ENCODE measurements at places on chromosomes 2 and 18.

DNA sequence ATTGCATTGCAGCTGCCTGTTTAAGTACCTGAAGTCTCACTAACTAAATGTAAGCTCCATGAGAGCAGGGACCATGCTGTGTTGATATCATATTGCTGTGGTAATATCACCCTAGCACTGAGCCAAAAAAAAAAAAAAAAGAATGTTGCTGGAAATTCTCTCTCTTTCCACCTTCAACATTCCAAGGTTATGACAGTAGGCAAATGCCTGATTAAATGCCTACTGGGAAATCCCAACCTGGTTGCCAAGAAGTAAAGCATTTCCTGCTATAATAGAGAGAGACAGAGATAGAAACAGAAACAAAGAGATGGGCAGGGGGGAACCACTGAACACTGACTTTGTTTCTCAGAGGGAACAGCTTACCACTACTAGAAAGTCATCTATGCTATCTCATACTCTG, 1604.2 kb downstream of the LRP1B start:
- DNase-seq: no peak

DNA sequence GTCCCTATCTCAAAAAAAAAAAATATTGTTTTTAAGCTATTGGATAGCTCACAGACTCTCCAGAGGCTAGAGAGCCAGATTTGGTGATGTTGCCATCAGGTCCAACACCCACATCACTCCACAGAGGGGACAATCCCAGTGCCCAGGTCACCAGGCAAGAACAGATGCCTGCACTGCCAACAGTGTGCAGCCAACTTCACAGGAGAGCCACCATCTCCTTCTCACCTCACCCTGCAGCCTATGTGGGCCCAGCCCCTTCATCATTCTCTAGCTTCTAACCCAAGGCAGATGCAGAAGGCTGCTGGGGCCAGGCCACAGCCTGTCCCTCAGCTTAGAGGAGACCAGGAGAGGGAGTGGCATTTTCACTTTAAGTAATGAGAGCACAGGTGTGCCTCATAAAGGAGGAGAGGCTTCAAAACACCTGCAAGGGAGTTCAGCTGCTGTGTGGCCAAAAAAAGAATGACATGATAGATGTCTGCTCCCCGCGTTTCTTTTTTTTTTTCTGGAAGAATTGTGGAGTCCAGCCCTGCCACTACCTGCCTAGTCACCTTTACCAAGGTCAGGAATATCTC, 98.0 kb upstream of the ZSWIM2 start:
- no peak for DNase-seq

GRCh38 chr2:174678395-174678794, 80.8 kb upstream of the WIPF1 start:
- DNase-seq: no peak

DNA sequence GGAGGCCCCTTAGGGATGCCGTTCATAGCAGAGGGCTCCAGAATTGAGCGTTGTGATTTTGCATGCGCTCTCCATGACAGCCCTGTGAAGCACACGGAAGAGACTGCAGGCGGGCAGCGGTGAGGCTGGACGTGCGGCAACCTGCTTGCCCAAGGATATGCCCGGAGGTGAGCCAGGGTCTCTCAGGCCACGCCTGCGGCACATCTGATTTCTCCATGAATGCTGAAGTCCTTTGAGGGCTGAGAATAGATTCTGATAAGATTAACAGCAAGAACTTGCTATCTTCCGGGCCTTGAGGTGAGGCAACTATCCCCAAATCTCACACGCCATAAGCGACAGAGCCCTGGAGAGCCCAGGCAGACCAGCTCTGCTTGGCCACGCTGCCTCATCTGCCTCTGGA, 55.6 kb upstream of the LAMA1 start:
- no peak for DNase-seq

GRCh38 chr18:58299135-58299473, 255.1 kb downstream of the NEDD4L start:
- no peak for DNase-seq

DNA sequence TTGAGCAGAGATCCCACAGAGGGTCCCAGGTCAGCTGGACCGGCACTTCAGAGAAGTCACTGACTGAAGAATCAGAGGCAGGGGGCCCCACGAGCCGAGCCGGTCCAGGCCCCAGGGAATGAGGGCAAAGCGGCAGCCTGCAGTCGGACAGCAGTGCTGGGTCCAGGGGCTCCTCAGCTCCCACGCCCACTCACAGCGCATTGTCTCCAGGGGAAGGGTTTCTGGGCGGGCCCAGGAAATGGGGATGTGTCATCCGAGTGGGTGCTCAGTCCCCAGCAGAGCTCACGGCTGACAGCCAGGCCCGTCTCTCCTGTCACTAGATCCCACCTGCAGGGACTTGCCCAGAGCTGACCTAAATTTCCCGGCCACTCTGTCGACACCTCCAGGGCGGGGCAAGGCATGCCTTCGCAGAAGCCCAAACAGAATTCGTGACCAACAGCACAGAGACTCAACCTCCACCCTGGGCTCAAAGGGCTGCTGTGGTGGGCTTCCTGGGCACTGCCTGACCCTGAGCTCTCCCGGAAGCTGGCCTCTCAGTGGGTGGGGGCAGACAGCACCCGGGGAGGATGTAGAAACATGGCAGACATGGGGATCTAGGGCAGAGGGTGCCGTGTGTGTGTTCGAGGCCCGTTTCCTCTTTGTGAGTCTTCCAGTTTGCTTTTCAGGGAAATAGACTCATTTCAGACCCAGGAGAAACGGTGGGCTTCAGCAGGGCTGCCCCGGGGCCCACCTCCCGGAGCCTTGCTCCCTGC, 42.1 kb upstream of the TAF1B start:
- DNase-seq: peak; percentile 69

- no peak for DNase-seq
Measured at GRCh38 chr2:42385225-42385624, 24.2 kb upstream of the COX7A2L start.

All from activated T-helper 9 cell treated with anti-CD3 and anti-CD28 coated beads, Interleukin-2, amount 50 U/mL, for 16 hours (primary cell).